ENCODE measurements at places on chromosomes 16 and 17.

- DNase-seq = no peak
Measured at GRCh38 chr17:12195418-12195817, 174.7 kb downstream of the MAP2K4 start.

DNA sequence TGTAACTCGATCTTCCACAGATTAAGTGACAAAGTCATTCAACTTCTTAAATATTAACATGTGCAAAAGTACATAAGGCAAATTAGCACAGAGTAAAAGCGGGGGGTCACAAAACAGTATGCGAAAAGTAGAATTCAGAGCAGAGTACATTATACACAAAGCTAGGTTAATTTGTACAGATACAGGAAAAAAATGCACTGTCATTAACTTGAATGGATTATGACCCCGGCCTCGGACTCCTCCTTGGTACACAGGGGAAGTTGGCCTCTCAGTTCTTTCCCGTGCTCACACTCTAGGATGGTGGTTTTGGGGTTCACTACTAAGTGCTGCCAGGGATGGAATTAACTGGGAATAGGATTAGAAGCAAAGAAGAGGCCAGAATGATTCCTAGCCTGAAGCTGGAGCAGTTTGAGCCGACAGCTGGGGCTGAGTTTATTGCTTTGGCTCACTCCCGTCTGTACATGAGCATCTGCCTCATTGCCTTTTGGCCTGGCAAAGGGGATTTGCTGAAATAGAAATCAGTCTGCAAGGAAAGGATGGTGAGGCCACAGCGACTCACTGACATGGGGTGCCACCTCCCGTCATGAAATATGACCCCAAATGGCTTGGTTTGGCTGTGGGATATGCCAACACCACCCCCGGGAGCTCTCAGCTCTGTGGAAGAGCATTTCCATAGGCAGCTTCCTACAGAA lies 23.6 kb downstream of the NTN1 start:
- peak; percentile 92 for DNase-seq

GRCh38 chr16:79533292-79533691 lies 67.2 kb downstream of the MAF start:
- DNase-seq = no peak

DNA sequence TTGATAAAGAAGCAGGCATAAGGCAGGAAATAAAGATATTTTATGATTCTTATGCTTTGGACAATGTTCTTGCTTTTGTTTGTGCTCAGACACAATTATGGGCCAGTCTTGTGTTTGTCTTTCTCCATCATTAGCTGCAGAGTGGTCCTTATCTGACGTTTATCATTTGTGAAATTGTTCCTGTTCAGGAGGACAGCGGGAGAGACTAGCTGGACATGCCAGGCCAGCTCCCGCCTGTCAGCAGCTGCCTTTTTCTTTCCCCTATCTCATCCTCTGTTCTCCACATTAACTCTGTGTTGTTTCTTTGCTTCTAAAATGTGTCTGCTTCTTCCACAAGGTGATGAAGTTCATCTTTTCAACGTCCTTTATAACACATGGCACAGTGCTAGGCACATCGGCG lies 333.5 kb downstream of the NPIPA8 start:
- DNase-seq = no peak

DNA sequence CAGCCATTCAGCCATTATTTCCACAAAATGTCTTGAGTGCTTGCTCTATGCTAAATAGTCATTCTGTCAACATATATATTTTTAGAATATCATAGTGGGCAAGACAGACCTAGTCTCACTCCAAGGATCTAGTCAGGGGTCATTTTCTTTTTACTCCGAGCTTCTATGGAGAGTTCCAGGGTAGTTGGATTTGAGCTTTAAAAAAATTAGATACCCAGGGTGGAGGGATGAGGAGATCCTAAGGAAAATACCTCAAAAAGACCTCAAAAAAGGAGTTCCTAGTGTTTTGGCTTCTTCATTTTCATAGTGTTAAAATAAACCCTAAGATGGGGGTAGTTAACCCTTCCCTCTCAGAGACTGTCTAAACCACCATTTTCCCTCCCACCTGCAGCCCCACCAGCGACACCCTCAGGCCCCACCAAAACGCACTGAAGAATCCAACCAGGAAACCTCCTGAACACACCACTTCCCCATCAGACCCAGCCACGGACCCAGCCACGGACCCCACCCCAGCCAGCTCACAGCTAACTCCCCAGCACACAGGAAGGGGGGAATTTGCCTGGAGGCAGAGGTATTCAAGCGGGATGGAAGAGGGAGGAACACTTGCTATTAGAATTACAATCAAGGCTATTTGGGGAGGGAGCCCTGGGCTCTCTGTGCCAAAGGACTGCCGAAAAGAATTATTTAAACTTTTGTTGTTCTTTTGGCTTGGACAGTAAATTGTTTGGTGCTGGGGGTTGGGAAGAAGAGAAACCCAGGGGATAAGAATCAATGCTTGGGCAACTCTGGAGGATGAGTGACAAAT lies 2.2 kb downstream of the ETV4 start:
- peak; percentile 33 for DNase-seq

DNA sequence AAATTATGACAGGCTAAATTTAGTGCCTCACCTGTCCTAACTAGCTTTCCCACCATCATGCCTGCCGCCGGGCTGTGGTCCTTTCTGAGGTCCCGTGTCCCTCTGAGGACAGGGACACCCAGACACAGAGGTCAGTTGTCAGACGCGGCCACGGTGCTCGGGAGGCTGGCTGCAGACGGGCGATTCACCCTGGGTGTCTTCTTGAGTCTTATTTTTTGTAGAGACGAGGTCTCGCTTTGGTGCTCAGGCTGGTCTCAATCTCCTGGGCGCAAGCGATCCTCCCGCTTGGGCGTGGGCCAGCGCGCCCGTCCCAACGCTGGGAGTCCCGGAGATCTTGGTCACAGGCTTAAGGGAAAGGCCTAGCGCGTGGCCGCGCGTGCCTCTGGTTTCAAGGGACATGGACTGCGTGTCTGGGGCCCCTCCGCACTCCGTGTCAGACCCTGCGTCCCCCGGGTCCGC lies 797 bp upstream of the RAB11FIP3 start:
- no peak for DNase-seq

DNA sequence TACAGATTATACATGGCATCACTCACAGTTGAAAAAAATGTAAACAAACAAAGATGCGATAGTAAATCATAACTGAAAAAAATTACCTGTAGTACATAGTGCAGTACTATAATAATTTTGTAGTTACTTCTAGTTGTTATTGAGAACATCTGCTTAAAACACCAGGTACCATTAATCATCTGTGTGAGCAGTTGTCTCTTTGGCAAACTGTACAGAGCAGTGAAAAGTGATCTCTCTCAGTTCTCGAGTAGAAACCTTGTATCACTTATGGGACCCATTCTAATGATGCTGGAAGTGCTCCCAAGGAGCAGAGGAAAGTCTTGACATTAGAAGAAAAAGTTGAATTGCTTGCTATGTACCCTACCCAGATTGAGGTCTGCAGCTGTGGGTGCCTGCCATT lies 8.9 kb upstream of the TENT4B start:
- no peak for DNase-seq

DNA sequence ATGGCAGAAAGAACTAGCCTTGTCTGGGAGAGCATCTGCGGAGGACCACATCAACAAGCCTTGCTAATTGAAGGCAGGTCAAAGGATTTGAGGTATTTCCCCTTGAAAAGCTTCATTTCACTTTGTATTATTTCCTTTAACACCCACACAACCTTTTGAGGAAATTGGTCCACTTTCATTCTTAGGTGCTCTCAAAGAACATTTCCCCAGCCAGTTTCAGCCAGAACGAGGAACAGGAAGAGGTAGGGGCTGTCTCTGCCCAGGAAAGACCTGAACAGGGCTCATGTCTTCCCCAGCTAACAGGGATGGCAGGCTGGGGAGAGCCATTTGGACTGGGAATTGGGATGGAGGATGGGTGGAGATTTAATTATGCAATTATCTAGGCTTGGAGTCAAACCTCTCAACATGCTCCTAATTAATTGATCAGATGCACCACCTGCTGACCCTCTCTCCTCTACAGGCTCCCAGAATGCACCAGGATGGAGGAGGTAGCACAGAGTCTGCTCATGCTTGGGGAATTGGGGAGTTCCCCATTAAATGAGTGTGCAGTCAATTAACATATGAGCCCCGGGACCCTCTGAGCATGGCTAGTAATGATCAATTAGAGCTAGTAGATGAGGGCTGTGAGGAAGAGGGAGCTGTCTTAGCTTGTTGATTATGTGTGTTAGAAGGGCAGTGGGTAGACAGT lies 84.6 kb downstream of the GP2 start:
- DNase-seq = peak; percentile 88

- DNase-seq = no peak
Measured at GRCh38 chr17:45985447-45985846, 13.6 kb upstream of the STH start.

DNA sequence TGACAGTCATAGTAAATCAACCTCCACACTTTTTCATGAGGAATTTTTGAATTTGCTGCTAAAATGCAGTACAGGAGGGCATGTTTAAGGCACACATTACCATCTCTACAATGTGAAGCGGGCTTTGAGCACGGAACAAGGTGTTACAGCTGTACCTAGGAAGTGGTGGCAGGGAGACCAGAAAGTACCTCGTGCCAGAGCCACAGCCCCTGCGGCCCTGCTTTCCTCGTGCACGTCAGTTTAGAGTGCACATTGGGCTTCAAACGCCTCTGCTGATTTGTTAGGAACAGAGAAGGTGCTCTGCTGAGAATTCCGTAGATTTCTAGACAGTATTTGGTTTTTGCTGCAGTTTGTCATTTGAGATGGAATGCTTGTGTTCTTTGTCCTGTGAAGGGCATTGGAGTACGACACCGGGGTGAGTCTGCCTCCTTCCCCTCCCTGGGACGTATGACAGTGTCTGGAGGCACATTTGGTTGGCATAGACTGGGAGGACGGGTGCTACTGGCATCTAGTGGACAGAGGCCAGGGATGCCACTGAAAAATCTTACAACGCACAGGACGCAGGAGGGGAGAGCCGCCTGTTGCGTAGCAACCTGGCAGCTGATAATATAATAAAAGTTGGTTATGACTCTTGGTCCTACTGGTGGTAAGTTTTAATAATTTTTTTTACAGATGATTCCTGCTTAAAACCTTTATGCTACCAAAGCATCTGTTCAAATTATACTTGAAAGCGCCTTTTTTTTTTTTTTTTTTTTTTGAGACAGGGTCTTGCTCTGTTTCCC lies 9.1 kb downstream of the FOXK2 start:
- peak; percentile 65 for DNase-seq

- DNase-seq = no peak
Measured at GRCh38 chr17:10247810-10248209, 49.4 kb upstream of the GAS7 start.

- no peak for DNase-seq
Measured at GRCh38 chr16:85850344-85850880, 48.5 kb upstream of the IRF8 start.

GRCh38 chr17:49858796-49859195 lies 10.9 kb upstream of the TAC4 start:
- DNase-seq = peak; percentile 7

DNA sequence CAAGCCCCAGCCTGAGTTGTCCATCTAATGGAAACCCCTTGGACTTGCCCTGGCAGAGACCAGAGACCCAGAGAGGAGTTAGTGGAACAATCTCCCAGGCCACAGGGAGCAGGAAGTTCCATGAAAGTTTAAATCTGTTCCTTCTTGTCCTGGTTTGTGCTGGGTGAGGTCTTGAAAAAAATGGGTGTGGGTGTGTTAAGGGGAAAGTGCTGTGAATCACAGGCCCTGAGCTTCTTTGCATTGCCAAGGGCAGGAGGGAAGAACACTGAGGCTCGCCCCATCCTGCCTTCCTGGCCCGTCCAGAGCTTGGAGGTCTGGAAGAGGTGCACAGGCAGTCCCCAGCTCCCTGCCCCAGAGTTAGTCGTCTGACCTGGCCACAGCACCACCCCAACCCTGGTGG lies 2.3 kb downstream of the ADORA2B start:
- DNase-seq = no peak

GRCh38 chr17:49749730-49750129 lies 14.2 kb downstream of the FAM117A start:
- DNase-seq = no peak

DNA sequence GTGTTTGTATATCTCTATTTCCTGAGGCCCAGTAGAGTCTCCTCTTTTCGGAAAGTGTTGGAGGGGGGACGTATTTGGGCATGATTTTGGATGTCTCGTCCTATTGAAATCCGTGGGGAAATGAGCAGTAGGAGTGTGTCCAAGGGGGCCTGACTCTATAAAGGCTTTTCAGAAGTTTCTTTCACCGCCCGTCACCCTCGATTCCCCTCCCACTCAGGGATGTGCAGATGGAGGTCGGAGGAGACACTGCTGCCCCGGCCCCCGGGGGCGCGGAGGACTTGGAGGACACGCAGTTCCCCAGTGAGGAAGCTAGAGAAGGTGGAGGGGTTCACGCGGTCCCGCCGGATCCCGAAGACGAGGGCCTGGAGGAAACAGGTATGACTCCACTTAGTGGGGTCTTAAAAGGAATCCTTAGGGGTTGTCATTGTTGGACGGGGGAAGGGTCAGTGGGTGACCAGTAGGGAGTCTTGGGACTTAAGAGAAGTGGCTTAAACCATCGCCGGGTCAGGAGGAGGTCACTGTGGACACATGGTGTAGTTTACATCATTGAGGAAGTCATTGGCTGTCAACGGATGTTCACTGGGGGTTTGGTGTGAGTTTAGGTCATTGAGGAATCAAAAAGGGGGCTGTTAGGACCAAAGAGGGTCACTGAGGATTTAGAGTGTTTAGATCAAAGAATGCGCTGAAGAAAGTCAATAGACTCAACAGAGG lies 424 bp downstream of the MON1B start:
- DNase-seq = no peak

GRCh38 chr16:57938484-57938883 lies 32.4 kb downstream of the CNGB1 start:
- no peak for DNase-seq

DNA sequence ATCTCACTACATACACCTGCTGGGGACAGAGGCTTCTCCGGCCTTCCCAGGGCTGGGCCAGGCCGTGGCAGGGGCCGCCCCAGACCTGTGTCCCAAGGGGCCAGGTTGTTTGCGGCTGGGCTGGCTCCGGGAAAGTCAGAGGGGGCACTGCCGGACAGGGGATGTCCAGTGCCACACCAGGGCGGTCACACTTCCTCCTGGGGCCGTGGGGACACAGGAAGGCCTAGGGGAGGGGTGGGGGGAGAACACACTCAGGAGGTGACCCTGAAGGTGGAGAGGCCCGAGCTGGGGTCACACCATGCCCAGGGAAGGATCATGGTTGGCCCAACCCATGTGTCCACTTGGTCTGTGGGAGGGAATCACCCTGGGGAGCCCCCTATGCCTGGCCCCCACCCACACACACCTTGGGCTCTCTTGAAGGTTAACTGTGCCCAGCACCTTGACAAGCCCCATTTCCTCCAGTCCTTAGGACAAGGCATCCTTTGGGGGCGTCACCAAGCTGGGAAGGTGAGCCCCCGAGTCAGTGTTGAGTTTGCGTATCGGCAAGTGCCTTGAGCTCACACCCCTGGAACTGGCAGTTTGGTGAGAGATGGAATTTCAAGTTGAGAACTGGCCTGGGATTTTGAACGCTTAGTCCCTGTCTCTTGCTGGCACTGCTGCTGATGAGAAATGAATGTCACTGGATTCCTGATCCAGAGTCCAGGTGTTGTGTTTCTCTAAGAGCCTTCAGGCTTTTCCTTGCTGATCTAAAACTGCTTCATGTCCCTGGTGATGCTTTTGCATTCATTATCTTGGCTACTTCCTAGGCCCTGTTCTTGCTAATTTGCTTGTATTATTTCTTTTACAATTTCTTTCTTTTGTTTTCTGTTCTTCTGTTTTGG lies 7.7 kb upstream of the ACTG1 start:
- no peak for DNase-seq

- DNase-seq = no peak
Measured at GRCh38 chr17:79600681-79601131, 10.1 kb downstream of the RBFOX3 start.
